ENCODE measurements at places on chromosomes 3 and 15. TPM values are rescaled to one million over a fixed set of nuclear protein-coding genes. Genes with fewer than 3 reads are reported as not detected.

- DNase-seq = no peak
These were observed 32.3 kb downstream of the TKT start for GRCh38 chr3:53223541-53223966.

- DNase-seq = no peak
These were observed 82.2 kb upstream of the SLC6A6 start for GRCh38 chr3:14320219-14320618.

GRCh38 chr3:25507811-25508210, 79.7 kb downstream of the RARB start:
- no peak for DNase-seq

Gene XCR1
- total RNA-seq = not detected

GRCh38 chr3:177419904-177420601, 222.8 kb upstream of the TBL1XR1 start:
- peak; percentile 32 for DNase-seq

GRCh38 chr15:64460724-64461720, 644 bp downstream of the ZNF609 start:
- peak; percentile 51 for DNase-seq

GRCh38 chr15:50880651-50881114, 27.8 kb upstream of the AP4E1 start:
- no peak for DNase-seq

GRCh38 chr3:107633327-107634098, 110.8 kb downstream of the BBX start:
- DNase-seq = no peak

Gene TLR9
- not detected for total RNA-seq

GRCh38 chr3:115903843-115904242, 280.5 kb downstream of the GAP43 start:
- no peak for DNase-seq

Gene C3orf22
- 4.9 TPM for total RNA-seq

DNA sequence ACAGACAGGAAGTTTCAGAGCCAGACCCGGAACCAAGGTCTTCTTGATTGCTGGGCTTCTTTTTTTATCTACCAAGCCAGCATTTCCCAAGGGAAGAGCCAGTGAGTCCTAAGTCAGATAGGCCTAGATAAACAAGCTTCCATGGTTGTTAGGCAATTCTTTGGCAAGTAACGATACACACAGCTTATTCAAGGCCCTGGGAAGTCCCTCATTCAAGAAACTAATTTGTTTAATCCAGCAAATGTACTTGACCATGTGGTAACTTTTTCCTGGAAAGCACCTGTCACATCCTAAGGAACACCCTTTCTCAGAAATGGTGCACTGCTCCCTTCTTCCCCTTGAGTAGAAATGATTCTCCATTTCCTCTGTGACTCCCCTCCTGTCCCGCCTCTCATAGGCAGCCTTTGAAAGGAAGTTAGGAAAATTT, 209.9 kb downstream of the ITPR1 start:
- no peak for DNase-seq

- DNase-seq = peak; percentile 75
These were observed 9.6 kb upstream of the CLDN16 start for GRCh38 chr3:190378240-190378891.

GRCh38 chr15:22262613-22263020, 182.3 kb downstream of the OR4M2 start:
- no peak for DNase-seq

- DNase-seq = no peak
These were observed 52.0 kb upstream of the LRIG1 start for GRCh38 chr3:66552846-66553245.

GRCh38 chr3:140093742-140094141, 158.8 kb downstream of the CLSTN2 start:
- peak; percentile 93 for DNase-seq

Gene GP5
- total RNA-seq = not detected

Gene CD86
- 1.2 TPM for total RNA-seq

DNA sequence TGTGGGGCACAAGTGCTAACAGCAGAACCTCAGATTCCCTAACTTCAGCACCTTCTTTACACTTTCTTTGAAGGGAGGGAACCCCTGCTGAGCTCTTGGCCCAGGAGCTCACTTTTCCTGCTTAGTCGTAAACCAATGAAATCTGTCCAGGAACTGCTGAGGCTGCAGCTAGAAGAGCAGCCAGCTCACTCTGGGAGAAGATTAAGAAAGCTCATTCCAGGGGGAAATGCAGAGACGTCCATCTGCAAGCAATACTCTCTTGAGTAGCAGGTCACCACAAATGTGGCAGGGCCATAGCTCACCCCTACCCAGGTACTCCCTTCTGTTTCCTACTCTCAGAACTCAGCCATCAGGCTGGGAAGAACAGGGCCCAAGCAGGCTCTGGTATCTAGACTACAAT, 103.3 kb downstream of the WDR76 start:
- DNase-seq = no peak

- DNase-seq = no peak
These were observed 15.3 kb downstream of the CNOT10 start for GRCh38 chr3:32700244-32700643.

Gene RTP3
- total RNA-seq = not detected

DNA sequence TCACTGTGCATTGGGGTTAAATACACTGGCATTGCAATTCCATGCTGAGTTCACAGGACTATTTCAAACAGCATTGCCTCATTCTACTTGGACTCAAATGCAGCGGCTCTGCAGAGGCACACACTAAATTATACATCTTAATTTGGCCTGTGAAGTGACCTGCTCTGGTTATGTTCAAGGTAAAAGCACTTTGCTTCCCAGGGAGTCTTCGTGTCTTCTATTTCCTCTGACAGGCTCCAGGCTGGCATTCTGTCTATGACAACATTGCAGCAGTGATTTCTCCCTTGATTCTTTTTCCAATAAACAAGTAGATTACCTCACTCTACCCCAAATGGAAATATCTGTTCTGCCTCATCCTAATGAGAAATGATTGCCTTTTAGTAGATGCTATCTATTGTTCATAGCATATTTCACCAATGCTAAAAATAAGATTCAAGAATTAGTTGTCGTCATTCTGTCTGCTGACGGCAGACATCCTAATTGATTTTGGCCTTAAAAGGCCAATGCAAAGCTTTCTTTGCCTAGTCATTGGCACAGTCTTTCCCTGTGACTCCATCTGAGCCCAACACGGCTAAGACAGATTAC, 33.8 kb downstream of the FMN1 start:
- no peak for DNase-seq

DNA sequence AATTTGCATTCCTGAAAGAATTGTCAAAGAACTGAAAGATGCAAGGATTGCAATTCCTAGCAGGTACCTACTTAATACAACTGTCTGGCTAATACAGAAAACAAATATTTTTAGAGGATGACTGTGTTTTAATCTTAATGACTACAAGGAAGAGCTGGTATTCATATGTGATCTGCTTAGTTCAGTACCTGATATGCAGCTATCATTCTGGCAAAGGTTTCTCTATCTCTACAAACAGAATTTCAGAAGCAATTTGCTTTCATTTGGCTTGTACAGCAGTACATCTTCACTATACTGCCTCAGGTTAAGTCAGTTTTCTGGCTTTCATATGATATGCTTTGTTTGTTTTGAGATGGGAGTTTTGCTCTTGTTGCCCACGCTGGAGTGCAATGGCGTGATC, 51.3 kb downstream of the TBL1XR1 start:
- DNase-seq = no peak

DNA sequence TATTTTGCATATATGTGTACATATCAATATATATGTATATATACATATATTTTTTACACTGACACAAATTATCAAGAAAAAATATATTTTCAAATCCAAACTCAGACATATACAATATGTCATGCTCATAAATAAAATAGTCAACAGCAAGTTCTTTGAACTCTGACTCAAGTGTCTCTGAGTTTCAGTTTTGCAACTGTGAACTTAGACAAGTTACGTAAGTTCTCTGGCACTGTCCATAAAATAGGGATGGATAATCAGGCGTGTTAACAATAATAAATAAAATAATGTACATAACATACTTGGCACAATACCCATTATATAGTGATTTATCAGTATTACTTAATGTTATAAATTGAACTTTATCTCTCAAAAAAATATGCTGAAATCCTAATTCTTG, 12.1 kb upstream of the XRN1 start:
- DNase-seq = no peak

GRCh38 chr3:44048196-44048924, 193.3 kb upstream of the TOPAZ1 start:
- DNase-seq = no peak

GRCh38 chr3:128684986-128685726, 34.5 kb upstream of the RPN1 start:
- DNase-seq = no peak

- no peak for DNase-seq
These were observed 252.9 kb upstream of the SOX2 start for GRCh38 chr3:181458857-181459256.

DNA sequence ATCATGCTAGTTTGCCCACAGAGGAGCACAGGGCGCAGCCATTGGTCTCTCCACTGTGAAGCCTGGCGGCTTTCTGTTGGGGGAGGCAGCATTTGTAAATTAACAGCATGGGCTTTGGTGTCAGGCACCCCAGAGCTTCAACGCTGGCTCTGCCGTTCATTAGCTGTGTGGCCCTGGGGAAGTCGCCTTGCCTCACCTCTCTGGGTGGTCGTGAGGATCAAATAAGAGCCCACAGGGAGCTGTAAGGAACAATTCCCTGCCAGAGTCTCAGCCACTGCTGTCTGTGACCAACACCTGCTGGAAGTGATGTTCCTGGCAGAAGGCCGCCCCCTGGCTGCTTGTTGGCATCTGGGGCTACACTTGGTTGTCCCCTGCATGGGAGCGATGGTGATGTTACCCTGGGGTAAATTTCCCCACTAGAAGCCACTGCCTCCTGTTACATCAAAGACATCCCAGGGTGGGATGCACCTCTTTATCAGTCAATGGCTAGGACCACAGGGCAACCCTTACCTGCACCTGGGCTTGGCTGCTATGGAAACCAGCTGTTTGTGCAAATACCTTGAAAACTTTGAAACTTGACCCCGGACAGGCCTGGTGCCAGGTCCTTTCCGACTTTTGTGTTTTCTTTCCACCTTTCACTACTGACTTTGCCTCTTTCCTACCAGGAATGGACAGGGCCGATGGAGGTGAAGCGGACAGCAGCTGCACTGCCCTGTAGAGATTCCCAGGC, 36.9 kb downstream of the DNASE1L3 start:
- DNase-seq = peak; percentile 73

Gene SCG3
- 2.0 TPM for total RNA-seq

Gene ARL14
- total RNA-seq = not detected

Gene C3orf85
- total RNA-seq = not detected

DNA sequence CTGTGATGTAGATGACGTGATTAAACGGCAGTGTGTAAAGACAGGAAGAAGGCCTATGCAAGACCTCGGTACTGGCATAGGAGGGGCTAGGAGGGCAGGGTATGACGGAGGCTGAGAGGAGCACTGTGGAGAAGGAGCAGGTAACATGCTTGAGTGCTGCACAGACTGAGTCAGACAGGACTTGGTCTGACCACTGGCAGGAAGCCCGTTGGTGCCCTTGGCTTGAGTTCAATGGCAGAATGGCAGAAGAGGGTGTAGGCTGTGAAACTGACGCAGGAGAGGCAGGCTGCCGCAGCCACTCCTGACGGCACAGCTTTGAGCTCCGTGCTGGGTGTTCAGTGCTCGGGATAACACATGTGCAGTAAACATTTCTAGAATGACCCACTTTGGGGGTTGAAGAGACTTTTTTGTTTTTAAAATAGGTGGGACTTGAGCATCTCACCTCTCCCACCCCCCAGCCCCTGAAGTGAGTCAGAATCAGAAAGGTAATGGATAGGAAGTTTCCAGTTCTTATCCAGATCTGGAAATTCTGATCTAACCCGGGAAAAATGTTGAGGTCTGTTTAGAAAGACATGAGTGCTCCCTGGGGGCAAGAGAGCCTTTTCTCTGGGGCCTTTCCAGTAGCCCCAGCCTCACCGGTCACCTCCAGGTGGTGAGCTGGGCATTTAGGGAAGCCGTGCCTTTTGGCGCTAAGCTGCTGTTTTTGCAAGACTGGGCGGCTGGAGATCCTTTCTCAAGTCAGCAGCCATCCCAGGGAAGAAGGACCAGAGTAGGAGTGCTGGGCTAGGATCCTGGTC, 126.4 kb downstream of the RPLP1 start:
- peak; percentile 31 for DNase-seq

Gene PRSS50
- total RNA-seq = 0.80 TPM

DNA sequence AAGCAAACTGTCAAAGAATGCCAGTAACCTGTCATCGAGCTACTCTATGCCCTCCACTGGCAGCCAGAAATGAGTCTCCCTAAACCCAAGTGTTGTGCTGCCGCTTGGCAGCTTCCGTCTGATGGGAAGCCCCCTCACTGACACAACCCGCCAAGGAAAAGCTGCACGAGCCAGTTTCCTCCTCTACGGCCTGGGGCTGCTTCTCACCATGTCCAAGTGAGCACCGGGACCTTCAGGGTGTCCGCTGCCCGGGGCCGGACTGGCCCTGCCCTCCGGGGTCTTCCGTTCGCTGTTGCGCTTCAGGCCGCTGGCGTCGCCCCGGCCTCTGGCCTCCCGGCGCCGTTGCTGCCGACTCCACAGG, 490 bp downstream of the TOMM70 start:
- DNase-seq = peak; percentile 11

DNA sequence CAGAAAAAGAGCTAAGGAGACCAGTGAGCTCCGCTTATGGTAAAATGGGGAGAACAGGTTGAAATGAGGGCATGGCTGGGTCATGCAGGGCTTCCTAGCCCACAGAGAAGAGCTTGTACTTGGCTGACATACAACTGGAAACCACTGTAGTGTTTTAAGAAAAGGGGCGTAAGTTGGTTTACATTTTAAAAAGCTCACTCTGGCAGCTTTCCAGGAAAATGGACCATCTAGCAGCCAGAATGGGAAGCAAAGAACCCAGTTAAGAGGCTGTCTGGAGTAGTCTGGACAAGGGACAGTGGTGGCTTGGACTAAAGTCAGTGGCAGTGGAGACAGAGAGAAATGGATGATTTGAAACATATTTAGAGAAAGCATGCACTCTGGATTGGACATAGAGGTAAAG, 1.9 kb downstream of the MORC1 start:
- no peak for DNase-seq

Gene ACTRT3
- 4.5 TPM for total RNA-seq

GRCh38 chr15:33089878-33090757, 104.4 kb downstream of the FMN1 start:
- peak; percentile 47 for DNase-seq

DNA sequence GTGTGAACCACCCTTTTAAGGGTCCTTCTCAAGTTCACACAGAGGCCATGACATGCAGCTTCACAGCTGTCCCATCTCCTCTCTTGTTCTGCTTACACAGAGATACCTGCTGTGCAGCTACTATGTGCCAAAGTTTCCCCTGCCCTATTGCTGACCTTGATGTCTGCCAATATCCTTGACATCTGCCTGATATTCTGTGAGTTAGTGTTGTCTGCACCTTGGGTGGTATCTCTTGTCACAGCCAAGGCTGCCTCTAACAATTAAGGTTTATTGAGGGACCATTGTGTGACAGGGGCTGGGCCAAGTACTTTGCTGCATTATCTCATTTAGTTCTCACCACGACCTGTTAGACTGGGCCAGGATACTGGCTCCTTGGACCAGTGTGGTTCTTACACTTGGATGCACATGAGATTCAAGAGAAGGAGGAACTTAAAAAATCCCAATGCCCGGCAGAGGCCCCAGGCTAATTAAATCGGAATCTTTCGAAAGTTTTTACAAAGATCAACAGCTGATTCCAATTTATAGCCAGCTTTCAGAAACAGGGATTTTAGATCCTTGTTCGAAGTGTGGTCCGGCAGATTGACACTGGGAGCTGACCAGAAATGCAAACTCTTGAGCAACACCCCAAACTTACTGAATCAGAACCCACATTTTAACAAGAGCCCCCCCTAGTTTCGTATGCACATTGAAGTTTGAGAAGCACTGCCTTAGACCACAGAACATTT, 178.6 kb downstream of the SATB1 start:
- no peak for DNase-seq

- no peak for DNase-seq
These were observed 43.2 kb upstream of the CD47 start for GRCh38 chr3:108133858-108134554.
